ENCODE measurements at places on chromosomes 4 and X.
A peak's percentile ranks its signal among the peaks of the same experiment; 100 is the strongest.

DNA sequence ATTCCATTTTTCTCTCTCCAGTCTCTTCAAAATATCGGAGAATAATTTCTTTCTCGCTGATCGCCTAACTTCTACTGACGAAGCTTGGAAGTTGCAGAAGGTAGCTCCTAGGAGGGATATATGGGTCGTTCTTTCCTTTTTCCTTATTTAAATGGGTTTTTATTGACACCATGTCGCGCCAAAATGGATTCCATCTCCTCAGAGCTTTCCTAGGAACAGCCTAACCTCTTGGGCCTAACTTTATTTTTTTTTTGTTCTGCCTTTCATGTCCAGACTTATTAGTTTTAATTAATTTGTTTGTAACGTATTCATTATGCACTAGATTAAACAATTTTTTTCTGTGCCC lies 359.4 kb upstream of the ZCCHC13 start:
- no peak for DNase-seq

GRCh38 chr4:53684136-53685130 lies 93.1 kb upstream of the LNX1 start:
- DNase-seq: no peak

GRCh38 chrX:153521034-153521433 lies 3.6 kb downstream of the ATP2B3 start:
- no peak for DNase-seq

DNA sequence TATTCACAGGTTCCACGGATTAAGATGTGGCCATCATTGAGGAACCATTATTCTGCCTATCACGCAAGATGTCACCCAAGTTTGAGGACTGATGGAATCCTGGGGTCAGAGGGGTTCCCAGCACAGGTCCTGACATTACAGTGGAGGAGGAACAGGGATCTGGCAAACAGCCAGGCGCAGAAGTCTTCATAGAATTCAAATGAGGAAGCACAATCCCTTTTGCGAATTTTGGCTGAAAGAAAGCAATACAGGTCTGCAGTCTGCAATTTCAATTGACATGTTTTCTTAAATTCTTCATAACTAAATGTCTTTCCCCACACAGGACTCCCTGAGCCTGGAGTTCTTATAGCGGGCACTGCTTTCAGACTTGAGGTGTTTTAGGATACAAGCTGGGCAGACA lies 14.5 kb downstream of the DOCK11 start:
- DNase-seq: peak; percentile 61

DNA sequence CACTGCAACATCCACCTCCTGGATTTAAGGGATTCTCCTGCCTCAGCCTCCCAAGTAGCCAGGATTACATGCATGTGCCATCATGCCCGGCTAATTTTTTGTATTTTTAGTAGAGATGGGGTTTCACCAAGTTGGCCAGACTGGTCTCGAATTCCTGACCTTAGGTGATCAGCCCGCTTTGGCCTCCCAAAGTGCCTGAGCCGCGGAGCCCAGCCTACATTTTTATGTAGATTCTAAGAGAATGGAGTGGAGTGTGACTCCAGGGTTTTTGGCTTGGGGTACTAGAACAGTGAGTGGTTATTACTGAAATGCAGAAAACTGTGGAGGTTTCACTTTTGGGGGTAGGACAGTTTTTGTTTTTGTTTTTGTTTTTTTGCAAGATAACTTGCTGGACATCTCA lies 806.0 kb downstream of the ADGRL3 start:
- DNase-seq: no peak

DNA sequence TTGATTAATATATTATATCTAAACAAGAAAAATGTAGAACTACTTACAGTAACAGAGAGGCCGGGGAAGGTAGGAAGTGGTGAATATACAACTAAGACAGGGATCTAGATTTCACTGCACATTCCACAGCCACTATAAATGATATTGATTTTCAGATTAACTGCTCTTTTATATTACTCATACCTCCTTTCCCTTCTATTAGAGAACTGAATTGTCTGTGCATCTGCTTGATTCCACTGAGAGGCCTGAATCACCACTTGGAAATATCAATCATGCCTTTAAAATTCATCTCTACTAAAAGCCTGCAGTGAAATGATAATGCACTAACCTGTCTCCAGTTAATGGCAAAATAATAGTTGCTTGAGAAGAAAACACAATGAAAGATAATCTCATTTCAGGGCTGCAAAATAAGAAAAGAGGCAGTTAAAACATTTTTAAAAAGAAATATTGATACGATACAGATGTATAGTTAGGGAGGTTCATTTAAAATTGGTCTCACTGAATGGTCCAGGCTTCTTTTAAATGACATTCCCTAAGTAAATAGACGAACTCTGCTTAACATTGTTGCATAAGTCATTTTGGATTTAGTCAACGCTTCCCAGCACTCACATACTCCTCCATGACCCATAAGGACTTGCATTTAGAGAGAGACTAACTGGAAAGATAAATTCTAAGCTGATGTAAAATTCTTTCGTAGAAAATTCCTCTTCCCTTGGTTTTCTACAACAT lies 3.8 kb downstream of the ANTXR2 start:
- no peak for DNase-seq

Data from KBM-7 (cell line).